ENCODE measurements at places on chromosomes 16 and 17. TPM values are rescaled to one million over a fixed set of nuclear protein-coding genes. Genes with fewer than 3 reads are reported as not detected.

ADPRM gene
- total RNA-seq: 19.8 TPM

GRCh38 chr17:79365836-79366770 lies 244.7 kb downstream of the RBFOX3 start:
- no peak for DNase-seq

GRCh38 chr16:66167564-66168291 lies 198.8 kb upstream of the CDH5 start:
- DNase-seq: no peak

- no peak for DNase-seq
Measured at GRCh38 chr17:49076573-49077384, 55.8 kb upstream of the B4GALNT2 start.

GRCh38 chr17:40553694-40554534 lies 11.4 kb downstream of the CCR7 start:
- DNase-seq: peak; percentile 71

Measured in occipital lobe (tissue), 3 donors.